ENCODE measurements at places on chromosomes 1 and 21.

GRCh38 chr1:55040933-55041494 is 1.7 kb downstream of the PCSK9 start:
- no peak for DNase-seq

- no peak for DNase-seq
Measured at GRCh38 chr1:55213151-55213884, 1.8 kb downstream of the USP24 start.

- DNase-seq: no peak
Measured at GRCh38 chr1:24186993-24187790, at the start of gene IFNLR1. Gene IFNLR1 (minus strand): TSS chr1:24187289. CDS start chr1:24187248, 41 bp downstream.

GRCh38 chr1:46596846-46597245 is 7.2 kb downstream of the MKNK1 start:
- DNase-seq: no peak

DNA sequence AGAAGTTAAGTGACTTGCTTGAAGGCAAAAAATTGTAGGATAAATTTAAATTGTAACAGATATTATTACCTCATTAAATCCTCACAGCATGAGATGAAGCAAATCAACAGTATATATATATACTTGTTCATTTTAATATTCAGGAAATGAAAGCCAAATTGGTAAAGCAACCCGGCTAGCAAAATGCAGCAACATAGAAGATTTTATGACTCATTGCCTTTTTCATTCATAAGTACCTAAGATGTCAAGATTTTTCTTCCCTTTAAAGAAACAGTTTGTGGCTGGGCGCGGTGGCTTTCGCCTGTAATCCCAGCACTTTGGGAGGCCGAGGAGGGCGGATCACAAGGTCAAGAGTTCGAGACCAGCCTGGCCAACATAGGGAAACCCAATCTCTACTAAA is 190.5 kb upstream of the NRIP1 start:
- DNase-seq: no peak

- DNase-seq: no peak
Measured at GRCh38 chr1:147843486-147843885, 59.1 kb upstream of the GJA8 start.

GRCh38 chr1:35454176-35454575 is 103.0 kb downstream of the KIAA0319L start:
- DNase-seq: no peak

DNA sequence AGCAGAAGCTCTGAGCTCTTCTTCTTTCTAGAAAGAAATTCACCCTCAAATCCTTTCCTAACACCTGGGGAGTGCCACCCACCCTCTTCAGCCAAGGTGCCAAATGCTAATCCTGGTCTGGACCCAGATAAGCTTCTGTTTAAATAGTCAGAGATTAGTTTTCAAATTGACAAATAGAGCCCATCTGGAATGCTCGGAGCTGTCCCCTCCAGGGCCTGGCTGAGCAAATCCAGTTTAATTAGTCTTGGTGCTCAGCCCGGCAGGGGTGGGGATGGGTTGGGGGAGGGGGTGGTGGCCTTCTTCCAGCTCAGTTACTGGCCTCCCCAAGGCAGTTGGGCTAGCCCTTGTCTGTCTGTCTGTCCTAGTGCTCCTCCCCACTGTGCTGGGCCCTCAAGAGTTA is 269.5 kb downstream of the GRIK3 start:
- DNase-seq: no peak

DNA sequence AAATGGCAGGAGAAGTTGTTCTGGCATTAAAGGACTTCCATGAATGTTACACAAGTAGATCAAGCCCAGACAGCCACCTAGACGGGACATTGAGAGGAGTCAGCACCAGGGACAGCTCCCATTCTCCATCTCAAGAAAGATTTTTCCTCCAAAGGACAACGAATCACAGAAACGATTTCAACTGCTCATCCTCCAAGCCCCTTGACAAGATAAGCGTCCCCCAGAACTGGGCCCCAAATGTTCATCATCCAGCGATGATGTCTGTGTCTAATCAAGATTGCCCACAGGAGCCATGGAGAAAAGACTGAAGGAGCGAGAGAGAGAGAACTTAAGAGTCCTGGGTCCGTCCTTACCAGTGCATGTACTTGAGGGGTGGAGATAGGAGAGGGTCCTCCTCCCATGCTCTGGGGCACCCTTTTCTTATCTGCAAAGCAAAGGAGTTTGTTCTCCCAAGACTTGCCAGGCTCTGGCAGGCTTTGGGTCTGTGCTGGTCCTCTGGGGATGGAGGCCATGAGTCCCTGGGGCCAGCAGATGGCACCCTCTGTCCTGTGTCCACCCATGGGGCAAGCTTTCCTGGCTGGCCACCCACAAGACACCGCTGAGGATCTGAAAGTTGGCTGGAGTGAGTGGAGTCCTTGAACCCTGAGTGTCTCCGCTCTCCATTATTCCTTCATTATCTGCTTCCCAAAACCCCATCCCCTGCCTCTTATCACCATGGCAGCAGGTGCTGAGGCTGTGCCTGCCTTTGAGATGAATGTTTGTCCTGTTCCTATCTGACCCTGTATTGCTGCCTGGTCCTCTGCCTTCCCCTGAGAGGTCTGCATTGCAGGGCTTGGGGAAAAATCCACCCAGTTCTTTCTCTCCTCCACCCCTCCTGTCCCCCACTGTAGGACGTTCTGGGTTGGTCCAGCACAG is 164.6 kb downstream of the ACTL8 start:
- peak; percentile 43 for DNase-seq

GRCh38 chr1:203367057-203367456 is 16.1 kb upstream of the FMOD start:
- DNase-seq: no peak

- no peak for DNase-seq
Measured at GRCh38 chr21:42312626-42313104, 2.5 kb downstream of the TFF3 start.

Measured in substantia nigra (tissue), 51 donors.